Fibroblast of skin of right biceps (primary cell): ENCODE measurements at places on chromosomes 13 and 19.

DNA sequence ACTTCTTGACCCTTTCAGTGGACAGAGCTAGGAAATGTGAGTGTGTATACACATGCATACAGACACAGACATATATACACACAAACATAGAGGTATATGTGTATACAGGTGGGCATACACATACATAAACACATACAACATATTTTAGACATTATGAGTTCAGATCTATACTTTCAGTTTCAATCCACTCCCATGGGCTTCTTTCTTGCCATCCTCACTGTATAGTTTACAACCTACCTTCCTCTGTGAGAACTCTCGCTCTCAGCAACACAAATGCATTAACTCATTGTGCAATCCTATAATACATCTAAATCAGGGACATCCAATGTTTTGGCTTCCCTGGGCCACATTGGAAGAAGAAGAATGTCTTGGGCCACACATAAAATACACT is 21.2 kb upstream of the SCEL start:
- no peak for DNase-seq

DNA sequence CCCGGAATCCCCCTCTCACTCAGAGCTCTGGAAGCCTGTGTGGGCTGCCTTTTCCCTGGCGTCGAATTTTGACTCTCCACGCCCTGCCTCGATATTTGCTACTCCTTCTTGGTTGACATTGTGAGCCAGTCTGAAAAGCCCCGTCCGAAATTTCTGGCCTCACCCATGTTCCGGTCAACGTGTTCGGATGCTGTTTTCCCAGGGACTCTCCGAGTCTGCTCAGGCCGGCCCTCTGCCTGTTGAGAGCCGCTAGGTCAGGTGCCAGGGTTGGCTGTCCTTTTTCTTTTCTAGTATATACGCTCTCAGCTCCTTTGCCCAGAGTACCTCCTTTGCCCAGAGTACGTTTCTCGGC is 6.8 kb upstream of the DGKH start:
- peak; percentile 42 for DNase-seq

DNA sequence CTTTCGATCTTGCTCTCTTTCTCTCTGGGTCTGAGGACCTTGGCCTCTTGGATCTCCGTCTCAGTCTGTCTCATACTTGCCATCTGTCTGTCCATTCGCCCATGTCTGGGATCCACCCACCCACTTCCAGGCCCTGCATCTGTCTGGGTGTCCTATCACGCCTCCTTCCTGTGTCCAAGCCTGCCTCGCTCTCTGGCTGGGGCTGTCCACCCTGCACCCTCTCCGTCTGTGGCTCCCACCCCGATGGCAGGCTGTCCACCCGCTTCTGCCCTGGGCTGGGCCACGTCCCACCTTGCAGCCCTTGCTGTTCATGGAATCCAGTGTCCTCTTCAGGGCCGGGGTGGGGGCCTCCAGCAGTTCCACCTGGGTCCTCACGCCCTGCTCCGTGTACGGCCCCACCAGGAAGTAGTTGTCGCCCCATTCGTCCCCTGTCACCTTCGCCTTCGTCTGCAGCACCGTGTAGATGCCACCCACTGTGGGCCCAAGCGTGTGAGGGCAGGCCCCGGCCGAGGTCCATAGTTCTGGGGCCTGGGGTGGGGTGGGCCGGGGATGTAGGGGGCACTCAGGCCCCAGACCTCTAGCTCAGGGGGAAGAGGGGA is 2.0 kb downstream of the GYS1 start:
- DNase-seq: no peak

DNA sequence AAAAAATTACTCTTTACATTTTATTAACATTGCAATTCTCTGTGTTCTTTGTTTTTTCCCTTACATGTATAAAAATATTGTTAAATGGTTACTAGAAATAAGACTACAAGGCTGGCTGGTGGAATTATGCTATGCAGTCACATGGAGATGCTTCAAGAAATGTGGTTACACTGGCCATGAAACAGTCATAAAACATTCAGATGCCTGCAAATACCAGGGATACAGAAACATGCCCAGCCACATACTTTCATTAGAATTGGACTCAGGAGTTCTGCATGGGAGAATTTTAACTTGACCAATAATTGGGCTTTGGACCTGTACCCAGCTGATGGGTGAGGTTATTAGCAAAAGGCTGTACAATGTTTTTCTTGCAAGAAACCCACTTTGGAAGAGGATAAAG is 1407.7 kb upstream of the SLC10A2 start:
- no peak for DNase-seq

- DNase-seq: no peak
Observed at GRCh38 chr13:49874430-49874829, 61.7 kb downstream of the SPRYD7 start.

- peak; percentile 68 for DNase-seq
Observed at GRCh38 chr19:18496167-18496979, 25.5 kb downstream of the ELL start.

DNA sequence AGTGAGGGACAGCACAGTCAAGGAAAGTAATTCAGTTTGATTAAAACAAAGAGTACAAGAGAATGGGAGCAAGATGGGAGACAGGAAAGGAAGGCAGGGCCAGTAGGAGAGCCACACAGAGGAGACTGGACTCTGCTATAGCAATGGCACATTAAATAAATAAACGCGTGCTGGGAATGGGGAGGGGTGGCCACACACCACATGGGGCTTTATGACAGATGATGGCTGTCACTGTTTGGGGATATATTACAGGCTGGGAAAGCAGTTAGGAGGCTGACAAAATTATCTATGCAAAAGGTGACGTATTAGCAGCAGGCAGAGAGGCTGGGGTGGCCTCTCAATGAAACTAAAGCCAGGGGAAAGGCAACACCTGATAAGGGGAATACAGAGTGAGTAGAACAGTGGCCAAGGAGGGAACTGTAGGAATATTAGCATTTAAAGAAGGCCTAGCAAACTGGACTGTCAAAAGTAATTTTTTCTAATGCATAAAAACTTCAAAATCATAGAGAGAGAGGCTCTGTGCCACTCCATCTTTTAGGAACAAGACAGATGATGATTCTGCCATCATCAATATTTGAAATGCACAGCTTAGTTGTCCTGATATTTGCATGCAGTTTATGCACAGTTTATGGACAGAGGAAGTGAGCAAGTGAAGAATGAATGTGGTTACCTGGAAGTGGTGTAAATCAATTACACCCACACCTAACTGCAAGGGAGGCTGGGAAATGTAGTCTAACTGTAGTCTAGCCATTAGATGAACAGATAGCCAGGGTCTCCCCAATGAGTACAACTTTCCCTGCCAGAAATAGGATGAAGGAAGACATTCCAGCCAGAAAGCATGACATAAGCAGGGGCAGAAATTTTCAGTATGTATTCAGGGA is 346.5 kb downstream of the FOXO1 start:
- DNase-seq: no peak

DNA sequence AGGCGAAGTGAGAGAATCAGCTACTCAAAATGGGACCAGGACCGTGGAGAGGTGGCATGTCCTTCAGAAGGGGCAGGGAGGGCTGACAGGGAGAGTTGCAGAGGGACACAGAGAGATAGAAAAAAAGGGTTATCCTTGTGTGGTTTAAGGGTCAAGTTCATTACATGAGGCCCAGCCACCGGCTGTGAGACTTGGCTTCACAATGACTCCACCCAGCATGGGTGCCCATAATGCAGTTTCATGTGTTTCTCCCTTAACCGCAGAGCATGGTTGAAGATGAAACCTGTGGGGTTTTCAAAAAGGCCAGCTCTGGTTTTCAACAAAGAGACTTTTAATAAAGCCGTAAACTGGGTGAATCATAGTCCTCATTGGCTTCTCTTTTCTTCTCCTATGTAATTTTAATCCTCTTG is 164.6 kb downstream of the KLF5 start:
- DNase-seq: no peak

- no peak for DNase-seq
Observed at GRCh38 chr13:65825039-65825438, 1405.1 kb downstream of the PCDH9 start.

DNA sequence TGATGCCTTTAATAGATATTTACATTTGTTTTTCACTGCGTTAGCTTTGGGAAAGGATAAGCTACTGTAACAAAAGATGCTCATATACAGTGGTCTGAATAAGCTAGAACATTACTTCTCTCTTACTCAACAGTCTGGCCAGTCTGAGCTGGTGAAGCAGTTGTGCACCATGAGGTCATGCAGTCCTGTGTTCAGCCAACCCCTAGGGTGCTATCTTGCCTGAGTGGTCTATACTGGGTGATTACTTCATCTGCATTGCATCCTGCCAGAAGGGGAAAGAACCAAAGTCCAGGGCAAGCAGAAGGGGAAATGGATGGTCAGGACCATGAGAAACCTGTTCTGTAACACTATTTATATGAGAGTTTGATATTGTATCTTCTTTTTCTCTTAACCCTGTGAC is 31.5 kb downstream of the ERCC5 start:
- peak; percentile 38 for DNase-seq

- no peak for DNase-seq
Observed at GRCh38 chr13:113184568-113185440, 23.7 kb downstream of the PCID2 start.

DNA sequence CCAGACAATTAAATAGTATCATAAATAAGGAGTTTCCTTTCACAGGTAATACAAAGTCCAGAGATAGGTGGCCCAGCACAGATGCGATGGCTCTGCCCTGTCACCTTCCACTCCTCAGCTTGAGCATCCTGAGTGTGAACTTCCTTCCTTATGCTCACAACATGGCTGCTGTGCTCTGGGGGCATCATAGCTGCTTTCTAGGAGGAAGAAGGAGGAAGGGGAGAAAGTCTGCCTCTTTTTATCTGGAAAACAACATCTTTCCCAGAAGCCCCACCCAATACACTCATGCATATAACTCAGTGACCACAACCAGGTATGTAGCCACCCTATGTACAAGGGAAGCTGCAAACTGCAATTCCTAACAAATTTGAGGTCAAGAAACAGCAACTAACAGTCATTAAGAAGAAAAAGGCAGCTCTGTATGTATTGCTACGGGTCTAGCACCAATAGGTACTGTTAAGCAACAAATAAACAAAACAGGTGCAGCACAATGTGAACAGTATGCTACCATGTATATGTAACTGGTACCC is 201.2 kb upstream of the UBL3 start:
- DNase-seq: no peak
